ENCODE measurements at places on chromosomes 2 and 18. TPM values are rescaled to one million over a fixed set of nuclear protein-coding genes. Genes with fewer than 3 reads are reported as not detected.

- no peaks in the 10 kb centered on the region for H3K27me3 ChIP-seq
- no peak overlapping the region for H3K27ac ChIP-seq
- DNase-seq = no peak
- no peak overlapping the region for H3K4me3 ChIP-seq
- no peaks in the 10 kb centered on the region for H3K4me1 ChIP-seq
These were observed 13.0 kb downstream of the TTC32 start for GRCh38 chr2:19888831-19889230.

DNA sequence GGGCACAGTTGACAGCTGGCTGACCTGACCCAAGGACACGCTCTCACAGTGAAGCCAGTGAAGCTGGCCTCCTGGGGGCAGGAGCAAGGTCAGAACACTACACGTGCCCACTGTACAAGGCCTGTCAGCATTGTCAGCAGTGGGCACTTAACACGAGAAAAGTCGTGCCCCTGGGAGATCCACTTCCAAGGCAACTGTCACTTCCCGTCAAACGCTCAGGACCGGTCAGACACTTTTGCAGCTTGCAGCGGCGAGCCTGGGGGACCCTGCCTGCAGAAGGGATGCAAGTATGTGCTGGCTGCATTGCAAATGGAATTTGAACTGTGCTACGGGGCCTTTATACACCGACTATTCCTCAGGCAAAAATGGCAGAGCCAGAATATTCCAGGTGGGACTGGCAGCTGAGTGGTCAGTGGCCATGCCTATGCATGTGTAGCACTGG is 176.2 kb downstream of the BCL2 start:
- H3K27ac ChIP-seq = no peak overlapping the region
- no peaks in the 10 kb centered on the region for H3K27me3 ChIP-seq
- H3K36me3 ChIP-seq = no peaks in the 10 kb centered on the region
- no peak overlapping the region for H3K4me3 ChIP-seq
- H3K4me1 ChIP-seq = no peaks in the 10 kb centered on the region
- no peak for DNase-seq

GRCh38 chr18:23730857-23731256 is 41.6 kb downstream of the LAMA3 start:
- no peaks in the 10 kb centered on the region for H3K36me3 ChIP-seq
- no peak overlapping the region for H3K27ac ChIP-seq
- H3K4me1 ChIP-seq = no peaks in the 10 kb centered on the region
- no peak overlapping the region for H3K4me3 ChIP-seq
- peaks cover 14% of the 10 kb centered on the region for H3K27me3 ChIP-seq
- no peak for DNase-seq

- H3K36me3 ChIP-seq = no peaks in the 10 kb centered on the region
- no peak overlapping the region for H3K4me3 ChIP-seq
- no peak overlapping the region for H3K27ac ChIP-seq
- H3K4me1 ChIP-seq = no peaks in the 10 kb centered on the region
These were observed 47.2 kb upstream of the REG3G start for GRCh38 chr2:78978340-78978739.

DNA sequence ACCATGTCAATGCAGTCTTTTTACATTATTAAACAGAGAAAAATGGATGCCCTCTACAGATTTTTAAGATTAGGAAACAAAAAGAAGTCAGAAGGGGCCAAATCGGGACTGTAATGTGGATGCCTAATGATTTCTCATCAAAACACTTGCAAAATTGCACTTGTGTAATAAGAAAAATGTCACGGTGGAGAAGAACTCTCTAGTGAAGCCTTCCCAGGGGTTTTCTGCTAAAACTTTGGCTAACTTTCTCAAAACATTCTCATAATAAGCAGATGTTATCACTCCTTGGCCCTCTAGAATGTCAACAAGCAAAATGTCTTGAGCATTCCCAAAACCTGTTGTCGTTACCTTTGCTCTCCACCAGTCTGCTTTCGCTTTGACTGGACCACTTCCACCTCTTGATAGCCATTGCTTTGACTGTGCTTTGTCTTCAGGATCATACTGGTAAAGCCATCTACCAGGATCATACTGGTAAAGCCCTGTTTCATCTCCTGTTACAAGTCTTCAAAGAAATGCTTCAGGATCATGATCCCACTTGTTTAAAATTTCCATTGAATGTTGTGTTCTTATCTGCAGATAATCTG is 226.8 kb downstream of the TNS1 start:
- no peak overlapping the region for H3K4me3 ChIP-seq
- no peaks in the 10 kb centered on the region for H3K27me3 ChIP-seq
- H3K36me3 ChIP-seq = no peaks in the 10 kb centered on the region
- H3K27ac ChIP-seq = no peak overlapping the region
- H3K4me1 ChIP-seq = no peaks in the 10 kb centered on the region

- no peaks in the 10 kb centered on the region for H3K36me3 ChIP-seq
- H3K4me1 ChIP-seq = no peaks in the 10 kb centered on the region
- no peak overlapping the region for H3K27ac ChIP-seq
- no peak overlapping the region for H3K4me3 ChIP-seq
- H3K27me3 ChIP-seq = no peaks in the 10 kb centered on the region
These were observed 7.8 kb downstream of the INO80C start for GRCh38 chr18:35489913-35490490.

DNA sequence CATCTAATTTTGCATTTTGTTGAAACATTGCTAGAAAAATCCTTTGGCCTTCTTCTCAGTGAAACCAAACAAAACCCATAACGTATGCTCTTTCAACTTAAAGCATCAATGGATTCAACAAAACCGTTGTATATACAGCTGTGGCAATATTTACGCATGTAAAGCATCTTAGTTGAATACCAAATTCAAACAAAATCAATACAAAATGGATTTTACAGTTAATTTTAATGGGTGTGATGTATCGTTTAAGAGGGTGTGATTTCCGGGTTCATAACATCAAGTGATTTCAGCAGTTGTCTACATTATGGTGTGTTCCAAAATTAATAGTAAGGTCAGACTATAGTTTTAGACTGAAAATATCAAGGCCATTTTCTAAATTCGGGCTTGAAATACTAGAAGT is 198.2 kb downstream of the TGIF1 start:
- H3K27me3 ChIP-seq = no peaks in the 10 kb centered on the region
- H3K4me3 ChIP-seq = no peak overlapping the region
- no peak for DNase-seq
- H3K27ac ChIP-seq = no peak overlapping the region

DNA sequence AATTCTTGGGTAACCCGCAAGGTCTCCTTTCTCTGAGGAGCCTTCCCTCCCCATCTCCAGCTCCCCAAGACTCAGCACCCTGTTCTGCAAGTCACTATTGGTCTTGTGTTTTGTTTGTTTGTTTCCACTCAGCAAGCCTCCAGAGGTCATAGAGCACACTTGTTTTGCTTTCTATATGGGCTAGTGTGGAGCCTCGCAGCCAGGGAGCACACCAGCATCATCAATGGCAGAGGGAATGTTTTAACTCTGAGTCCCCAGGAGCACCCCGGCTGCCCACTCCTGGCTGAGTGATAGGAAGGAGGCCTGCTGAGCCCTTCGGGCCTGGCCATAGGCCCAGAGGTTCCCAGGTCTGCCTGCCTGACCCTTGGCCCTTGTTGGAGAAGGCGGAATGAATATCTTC is 36.6 kb downstream of the GLI2 start:
- H3K36me3 ChIP-seq = no peaks in the 10 kb centered on the region
- DNase-seq = peak; percentile 36
- peak overlapping the region; percentile 85 for H3K27ac ChIP-seq
- H3K4me3 ChIP-seq = no peak overlapping the region

GRCh38 chr2:229363185-229363814 is 92.2 kb upstream of the PID1 start:
- DNase-seq = no peak
- no peaks in the 10 kb centered on the region for H3K4me1 ChIP-seq
- H3K4me3 ChIP-seq = no peak overlapping the region
- no peaks in the 10 kb centered on the region for H3K36me3 ChIP-seq
- no peak overlapping the region for H3K27ac ChIP-seq
- no peaks in the 10 kb centered on the region for H3K27me3 ChIP-seq

- DNase-seq = no peak
- no peak overlapping the region for H3K27ac ChIP-seq
- no peaks in the 10 kb centered on the region for H3K36me3 ChIP-seq
These were observed 35.5 kb upstream of the SP5 start for GRCh38 chr2:170679607-170680079.

DNA sequence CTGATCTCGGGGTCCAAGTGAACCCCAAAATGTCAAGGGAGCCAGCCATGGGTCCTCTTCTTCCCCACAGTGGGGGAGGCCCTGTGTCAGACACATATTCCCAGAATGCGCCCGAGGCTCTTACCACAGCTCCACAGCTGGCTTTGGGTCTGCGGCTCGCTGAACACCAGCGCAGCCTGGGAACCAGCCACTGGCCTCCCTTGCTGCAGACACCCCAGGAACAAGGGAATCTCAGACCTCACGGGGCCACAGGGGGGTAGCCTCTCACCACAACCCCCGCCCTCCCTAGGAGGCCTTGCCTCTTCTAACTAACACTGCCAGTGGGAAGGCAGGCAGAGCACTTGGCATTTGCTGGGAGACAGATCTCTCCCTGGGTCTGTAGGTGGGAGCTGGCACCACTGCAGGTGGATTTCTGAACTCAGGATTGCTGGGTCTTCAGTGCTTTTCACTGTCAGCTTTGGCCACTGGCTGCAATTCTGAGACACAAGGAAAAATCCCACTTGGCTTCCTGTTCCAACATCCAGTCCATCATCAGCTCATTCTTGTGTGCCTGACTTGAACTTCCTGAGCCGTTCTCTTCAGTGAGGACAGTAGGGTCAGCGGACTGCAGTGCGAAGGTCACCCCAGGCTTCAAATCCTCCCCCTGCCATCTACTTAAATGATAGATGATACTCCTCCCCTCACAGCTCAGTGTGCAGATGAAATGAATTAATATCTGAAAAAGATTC is 128.7 kb downstream of the CAPN13 start:
- H3K27ac ChIP-seq = no peak overlapping the region
- DNase-seq = no peak
- H3K4me1 ChIP-seq = no peaks in the 10 kb centered on the region
- H3K36me3 ChIP-seq = no peaks in the 10 kb centered on the region

GRCh38 chr2:231674587-231675338 is 33.6 kb upstream of the PTMA start:
- peaks cover 10% of the 10 kb centered on the region for H3K4me1 ChIP-seq
- no peaks in the 10 kb centered on the region for H3K27me3 ChIP-seq
- no peak overlapping the region for H3K4me3 ChIP-seq

DNA sequence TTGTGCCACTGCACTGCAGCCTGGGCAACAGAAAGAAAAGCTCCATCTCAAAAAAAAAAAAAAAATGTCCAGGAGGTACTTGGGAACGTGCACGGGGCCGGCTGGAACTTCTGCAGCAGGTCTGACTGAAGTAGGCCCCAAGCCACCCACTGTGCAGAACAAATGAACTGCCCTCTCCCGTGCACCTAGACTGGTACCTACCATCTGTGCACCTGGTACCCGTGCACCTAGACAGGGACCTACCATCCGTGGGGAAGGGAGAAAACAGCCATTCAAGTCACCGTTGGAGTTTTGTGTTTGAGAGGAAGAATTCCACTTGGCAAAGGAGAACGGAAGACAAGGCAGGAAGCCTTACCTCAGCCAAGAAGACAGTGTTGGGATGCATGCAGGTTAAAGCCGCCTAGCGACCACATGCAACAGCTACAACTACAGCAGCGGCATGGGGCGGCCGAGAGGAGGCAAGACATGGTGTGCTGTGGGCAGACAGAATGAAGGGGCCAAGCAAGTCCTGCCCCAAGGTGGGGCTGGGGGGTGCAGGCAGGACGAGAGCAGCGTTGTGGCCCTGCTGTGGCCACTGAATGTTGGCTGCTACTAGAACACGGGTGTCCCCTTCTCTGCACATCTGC is 16.1 kb downstream of the ST3GAL5 start:
- DNase-seq = no peak
- H3K36me3 ChIP-seq = no peaks in the 10 kb centered on the region
- no peaks in the 10 kb centered on the region for H3K27me3 ChIP-seq
- H3K27ac ChIP-seq = no peak overlapping the region
- no peak overlapping the region for H3K4me3 ChIP-seq

GRCh38 chr2:218582076-218582475 is 13.4 kb downstream of the CNOT9 start:
- H3K36me3 ChIP-seq = peaks cover 8% of the 10 kb centered on the region
- no peaks in the 10 kb centered on the region for H3K27me3 ChIP-seq
- peaks cover 4% of the 10 kb centered on the region for H3K4me1 ChIP-seq

DNA sequence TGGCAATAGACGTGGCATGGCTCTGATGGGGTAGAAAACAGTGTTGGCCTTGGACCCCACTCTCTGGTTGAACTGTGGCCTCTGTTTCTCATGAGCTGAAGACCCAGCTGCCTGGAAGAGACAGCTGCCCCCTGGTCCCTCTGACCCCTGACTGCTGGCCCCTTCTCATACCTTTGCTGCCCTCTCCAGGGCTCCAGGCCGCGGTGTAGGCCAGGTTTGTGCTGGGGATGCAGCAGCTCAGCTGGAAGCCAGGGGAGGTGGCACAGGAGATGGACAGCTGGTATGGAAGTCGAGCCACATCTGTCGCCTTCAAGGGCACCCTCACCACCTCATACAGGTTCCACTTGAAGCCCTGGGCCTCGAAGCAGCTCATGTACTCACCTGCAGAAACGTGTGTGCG is 31.7 kb upstream of the SELENOI start:
- H3K4me1 ChIP-seq = no peaks in the 10 kb centered on the region
- H3K36me3 ChIP-seq = no peaks in the 10 kb centered on the region
- H3K27ac ChIP-seq = no peak overlapping the region
- no peak overlapping the region for H3K4me3 ChIP-seq
- no peak for DNase-seq

DNA sequence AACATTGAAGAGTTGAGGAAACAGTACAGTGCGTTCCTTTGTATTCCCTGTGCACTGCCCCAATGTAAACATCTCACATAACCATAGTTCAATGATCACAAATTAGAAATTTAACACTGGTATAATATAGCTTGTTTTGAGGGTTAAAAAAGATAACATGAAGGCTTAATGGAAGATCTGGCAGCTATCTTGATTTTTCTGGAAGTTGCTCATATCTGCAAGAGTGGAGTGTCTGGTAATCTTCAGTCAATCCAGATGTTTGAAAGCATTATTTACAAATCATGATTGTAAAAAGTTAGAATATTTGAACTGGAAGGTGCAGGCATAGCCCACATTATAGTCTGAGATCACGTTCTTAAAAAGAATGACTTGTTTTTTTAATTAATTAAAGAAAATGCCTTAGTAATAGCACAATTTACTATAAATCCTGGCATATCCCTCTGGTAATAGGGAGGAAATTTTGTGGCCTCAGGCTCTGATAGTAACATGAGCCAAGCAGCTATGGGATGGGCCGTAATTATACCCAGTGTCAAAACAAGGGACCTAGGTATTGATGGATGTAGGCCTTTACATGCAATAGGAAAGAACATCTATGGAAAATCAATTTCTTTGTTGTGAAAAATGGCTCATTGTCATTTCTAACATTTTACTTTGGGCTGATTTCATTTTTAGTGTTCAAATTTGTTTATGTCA is 418.0 kb downstream of the THSD7B start:
- no peaks in the 10 kb centered on the region for H3K36me3 ChIP-seq
- no peaks in the 10 kb centered on the region for H3K4me1 ChIP-seq
- no peak for DNase-seq

- H3K27me3 ChIP-seq = no peaks in the 10 kb centered on the region
- H3K36me3 ChIP-seq = no peaks in the 10 kb centered on the region
- DNase-seq = no peak
- H3K4me3 ChIP-seq = no peak overlapping the region
These were observed 33.7 kb downstream of the SETBP1 start for GRCh38 chr18:44714376-44714775.

The DUSP2 gene
- polyA plus RNA-seq = 0.26 TPM

The CHRND gene
- not detected for polyA plus RNA-seq

The CD302 gene
- polyA plus RNA-seq = 13.7 TPM

The FOSL2 gene
- polyA plus RNA-seq = 27.8 TPM

The EFR3B gene
- 0.24 TPM for polyA plus RNA-seq

The BCL11A gene
- polyA plus RNA-seq = not detected

The TMEM37 gene
- polyA plus RNA-seq = 0.75 TPM
